COLO829 (cell line): ENCODE measurements at places on chromosomes 7 and 10.

DNA sequence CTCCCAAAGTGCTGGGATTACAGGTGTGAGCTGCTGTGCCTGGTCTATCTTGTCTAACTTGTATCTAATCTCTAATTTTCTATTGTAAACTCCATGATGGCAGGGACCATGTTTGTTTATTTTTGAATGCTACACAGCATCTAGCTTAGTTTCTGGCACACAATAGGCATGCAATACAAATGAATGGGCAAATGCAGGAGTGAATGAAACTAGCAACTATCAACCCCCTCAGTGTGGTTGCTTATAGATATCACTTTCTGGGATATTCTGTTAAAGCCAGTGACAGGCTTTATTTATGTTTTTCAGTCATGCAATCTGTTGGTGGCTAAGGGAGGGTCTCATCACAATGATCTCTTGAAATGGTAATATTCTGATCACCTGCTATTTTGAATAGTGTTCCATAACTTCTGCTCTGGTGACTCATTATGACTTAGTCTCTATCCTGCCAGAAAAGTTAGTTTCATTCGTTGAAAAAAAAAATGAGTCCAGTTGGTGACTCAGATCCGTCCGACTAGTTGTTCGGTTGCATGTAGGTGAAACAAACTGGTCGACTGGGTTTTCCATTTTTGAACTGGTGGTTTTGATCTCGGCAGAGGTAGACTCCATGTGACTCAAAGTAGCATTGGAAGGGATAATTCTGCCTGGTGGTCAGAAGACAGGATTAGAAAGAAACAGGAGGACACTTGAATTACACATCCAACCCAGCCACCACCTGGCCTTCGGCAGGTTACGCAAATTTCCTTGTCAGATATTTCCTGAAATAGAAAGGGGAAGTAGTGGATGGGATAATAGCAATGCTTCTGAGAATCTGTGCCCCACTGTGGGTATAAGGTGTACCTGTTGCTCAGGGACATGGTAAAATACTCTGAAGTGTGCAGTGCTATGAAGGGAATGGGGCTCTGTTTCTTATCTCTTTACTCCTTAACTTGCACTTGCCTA, 76.8 kb downstream of the GATA3 start:
- DNase-seq = peak; percentile 30

DNA sequence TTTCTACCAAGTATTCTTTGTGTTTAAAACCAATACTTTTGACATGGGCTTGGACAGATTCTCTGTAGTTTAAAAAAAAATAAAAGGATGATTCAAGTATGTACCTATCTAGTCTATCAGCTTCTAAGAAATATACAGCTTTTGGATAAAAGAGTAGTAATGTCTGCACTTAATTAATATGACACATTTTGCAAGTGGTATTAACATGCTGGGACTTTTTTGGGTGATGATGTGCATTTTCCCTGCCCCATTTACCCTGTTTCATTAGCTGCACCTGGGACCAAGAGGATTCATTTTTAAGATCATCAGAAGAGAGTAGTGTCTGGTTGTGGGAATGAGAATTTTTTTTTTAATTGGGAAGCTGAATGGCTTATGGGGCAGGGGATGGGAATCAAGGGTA, 236.2 kb upstream of the KLF14 start:
- no peak for DNase-seq

DNA sequence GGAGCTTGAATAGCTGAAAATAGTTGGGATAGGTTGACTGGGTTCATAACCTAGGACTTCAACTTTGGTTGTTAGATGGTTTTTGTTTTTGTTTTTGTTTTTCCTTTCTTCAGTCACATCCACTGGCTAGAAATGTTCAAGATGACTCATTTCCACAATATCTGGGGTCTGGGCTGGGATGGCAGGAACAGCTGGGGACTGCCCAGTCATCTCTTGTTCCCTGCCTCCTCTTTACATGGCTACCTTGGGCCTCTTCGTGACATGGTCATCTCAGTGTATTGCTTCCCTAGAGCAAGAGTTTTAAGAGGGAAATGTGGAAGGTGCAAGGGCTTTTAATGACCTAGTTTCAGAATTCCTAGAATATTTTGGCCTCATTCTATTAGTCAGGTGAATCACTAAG, 915.8 kb downstream of the XPNPEP1 start:
- DNase-seq = no peak

DNA sequence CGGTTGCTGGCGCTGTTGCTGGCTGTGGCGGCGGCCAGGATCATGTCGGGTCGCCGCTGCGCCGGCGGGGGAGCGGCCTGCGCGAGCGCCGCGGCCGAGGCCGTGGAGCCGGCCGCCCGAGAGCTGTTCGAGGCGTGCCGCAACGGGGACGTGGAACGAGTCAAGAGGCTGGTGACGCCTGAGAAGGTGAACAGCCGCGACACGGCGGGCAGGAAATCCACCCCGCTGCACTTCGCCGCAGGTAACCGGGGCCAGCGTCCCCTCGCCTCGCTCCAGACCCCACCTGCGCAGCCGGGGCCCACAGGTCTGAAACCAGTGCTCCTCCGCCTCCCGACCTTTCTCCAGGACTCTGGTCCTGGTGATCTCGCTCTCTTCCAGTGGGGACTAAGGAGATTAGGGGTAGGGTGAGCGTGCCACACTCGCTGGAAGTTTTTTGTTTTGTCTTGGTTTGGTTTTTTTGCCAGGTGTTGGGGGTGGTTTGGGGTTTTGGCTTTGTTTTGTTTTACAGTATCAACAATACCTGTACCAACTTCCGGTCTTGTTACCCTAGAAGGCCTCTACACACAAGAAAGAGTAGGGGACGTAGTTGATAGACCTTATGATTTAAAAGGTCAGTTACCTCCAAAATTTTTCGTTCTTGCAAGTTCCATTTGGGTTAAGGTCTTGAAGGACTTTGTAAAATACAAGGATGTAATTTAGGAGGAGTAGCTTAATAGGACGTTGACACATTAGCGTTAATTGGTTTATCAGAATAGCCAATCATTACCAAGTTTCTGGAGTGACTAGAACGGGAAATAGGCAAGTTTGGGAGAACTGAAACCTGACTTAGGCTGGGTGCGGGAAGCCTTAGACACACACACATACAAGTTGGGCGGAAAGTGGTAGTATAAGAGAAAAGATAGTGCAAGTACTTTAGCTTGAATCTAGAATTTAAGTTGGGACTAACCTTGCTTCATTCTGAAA, 704 bp downstream of the TNKS2 start:
- peak; percentile 14 for DNase-seq

DNA sequence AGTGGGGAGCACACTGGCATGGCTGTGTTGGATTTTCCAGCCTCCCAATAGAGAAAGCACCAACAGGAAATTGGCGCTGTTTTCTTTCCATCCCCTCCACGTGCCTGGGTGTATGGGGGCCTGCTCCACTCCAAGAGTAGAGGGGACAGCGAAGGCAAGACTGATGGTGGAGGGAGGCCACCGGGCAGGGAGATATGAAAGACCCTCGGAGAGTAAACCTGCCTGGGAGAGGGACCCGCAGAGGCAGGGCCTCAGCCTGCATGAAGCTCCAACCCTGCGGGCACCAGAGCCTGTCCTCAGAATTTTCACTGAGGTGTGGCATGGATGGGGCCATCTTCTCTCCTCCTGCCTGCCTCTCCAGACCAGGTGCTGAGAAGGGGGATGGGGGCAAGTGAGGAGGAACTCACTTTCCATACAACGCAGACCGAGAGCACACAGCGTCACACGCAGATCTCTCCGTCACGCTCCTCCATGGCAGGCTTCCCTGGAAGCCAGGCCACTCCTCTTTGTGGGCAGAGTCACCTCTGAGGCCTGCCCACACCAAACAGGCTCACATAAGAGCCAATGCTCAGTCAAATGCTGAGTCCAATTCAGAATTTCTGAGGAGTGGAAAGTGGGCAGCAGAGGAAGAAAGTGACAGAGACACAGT, 18.8 kb downstream of the ANXA11 start:
- peak; percentile 22 for DNase-seq

GRCh38 chr10:79254333-79255006, 92.8 kb upstream of the PPIF start:
- no peak for DNase-seq

GRCh38 chr10:72274730-72275350, 1.1 kb downstream of the DDIT4 start:
- DNase-seq = no peak

DNA sequence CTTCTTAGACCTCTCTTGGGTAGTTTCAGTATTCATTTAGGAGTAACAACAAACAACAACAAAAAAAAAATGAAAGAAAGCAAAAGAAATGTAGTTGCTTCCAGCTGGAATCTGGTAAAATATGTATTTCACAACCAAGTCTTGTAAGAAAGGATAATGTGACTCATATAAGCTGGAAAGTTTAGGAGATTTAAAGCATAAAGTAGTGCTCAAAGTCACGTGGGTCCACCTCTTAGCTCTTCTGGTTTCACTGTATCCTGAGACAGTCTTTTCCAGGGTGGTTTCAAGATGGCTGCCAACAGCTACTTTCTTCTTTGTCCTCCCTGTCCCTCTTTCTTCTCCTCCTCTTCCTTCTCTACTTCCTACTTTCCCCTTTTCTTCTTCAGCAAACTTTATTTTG, 69.5 kb upstream of the CDK13 start:
- DNase-seq = no peak

GRCh38 chr10:5508786-5509185, 9.4 kb upstream of the CALML5 start:
- no peak for DNase-seq

DNA sequence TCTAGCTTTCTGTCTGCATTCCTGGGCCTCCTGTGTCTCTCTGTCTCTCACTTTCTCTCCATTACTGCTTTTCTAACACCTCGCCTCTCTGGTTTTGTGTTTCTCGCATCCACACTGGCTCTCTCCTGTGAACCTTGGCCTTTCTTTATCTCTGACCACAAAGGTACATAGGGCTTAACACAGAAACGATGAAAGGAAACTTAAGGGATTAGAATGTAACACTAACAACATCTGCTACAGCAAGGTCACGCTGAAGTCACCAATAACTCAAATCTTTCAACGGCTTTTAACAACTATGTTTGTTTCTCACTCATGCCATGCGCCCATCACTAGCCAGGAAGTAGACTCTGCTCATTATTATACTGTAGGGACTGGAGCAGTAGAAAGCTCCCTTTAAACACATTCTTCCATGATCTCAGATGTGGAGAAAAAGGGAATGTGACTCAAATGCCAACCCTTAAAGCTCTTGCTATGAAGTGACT, 9.3 kb upstream of the OR6V1 start:
- DNase-seq = no peak
